ENCODE measurements at places on chromosomes 13 and 19.
A peak's percentile ranks its signal among the peaks of the same experiment; 100 is the strongest.

- no peak for DNase-seq
Observed at GRCh38 chr13:64066711-64067110, 2651.1 kb upstream of the PCDH20 start.

- peak; percentile 82 for DNase-seq
Observed at GRCh38 chr19:56120371-56121179, 520 bp downstream of the ZNF787 start.

DNA sequence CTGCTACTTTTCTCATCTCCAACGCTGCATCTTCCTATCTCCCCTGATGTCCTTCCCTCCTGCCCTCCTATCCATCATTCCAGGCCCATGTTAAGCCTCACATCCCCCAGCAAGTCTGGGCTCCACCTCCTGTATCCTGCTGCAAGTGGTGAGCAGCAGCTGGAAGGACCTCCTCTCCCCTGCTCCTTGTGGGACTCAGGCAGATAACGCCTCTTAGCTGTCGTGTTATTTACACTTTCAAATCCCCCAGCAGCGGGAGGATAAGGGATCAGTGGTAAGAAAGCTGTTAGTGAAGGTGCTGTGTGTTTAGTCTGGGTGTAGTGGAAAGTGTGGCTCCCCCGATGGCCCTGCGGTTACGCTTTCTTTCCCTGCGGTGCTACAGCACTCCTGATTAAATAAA is 211.9 kb downstream of the ZNF536 start:
- DNase-seq: no peak

- DNase-seq: no peak
Observed at GRCh38 chr13:28137596-28137995, 749 bp upstream of the PAN3 start.

DNA sequence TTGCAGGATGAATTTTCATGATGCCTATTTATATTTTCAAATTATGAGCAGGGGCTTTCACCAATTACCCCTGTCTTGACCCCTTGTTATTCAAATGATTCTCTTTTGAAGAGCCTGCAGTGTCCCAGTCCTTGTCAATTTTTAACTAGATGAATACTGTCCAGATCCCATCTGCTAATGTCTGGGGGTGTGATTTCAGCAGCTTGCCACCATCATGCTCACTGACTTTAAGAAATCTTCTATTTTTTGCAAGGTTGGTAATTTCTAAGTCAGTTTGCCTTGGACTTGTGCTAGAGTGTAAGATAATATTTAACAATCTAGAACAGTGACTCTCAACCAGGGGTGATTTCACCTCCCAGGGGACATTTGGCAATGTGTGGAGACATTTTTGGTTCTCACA is 106.0 kb downstream of the CACNA1A start:
- no peak for DNase-seq

DNA sequence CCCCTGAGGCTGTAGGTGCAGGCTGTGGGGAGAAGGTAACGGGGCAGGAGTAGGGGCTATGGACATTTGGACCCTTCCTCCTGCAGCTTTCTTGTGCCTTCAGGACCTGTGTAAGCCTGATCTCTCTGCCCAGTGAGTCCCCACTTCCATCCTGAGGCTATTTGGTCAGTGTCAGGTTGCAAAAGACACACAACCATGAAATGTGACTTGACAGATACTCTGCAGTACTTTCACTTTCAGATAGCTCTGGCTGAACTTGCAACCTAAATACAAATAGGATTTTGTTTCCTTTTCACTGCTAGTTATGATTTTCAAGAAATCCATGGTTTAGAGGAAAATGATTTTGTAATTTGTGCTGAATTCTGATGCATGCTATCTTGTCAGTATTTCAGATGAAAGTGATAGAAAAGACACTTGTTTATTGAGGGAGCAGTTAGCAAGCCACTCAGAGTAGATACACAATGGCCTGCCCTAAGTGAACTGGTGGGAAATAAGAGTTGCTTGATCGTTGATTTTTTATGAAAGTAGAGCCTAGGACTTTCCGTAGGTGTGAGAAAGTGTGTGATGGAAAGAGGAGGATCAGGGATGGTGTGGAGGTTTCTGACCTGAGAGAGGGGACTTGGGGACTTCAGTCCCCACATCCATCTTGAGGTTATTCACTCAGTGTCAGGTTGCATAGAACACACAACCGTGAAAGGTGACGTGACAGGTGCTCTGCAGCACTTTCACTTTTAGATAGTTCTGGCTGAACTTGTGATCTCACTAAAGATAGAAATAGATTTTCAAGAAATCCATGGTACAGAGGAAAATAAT is 18.1 kb upstream of the EID2 start:
- DNase-seq: no peak

GRCh38 chr19:6886277-6886897 is 992 bp upstream of the ADGRE1 start:
- no peak for DNase-seq

DNA sequence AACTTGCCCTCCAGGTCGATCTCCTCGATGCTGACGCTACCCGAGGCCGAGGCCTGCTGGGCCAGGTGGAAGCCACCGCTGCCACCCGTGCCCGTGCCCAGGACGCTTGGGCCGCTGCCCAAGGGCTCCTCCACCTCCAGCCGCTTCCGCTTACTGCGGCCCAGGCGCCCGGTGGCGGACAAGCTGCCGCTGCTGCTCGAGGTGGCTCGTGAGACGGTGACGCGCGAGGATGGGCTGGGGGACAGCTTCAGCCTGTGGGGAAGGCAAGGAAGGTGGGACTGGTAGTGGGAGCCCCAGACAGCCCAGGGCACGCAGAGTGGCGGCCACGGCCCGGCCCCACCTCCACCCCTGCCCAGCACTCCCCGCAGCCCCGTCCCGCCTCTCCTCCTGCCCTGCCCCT is 6.5 kb upstream of the TIMM13 start:
- no peak for DNase-seq

DNA sequence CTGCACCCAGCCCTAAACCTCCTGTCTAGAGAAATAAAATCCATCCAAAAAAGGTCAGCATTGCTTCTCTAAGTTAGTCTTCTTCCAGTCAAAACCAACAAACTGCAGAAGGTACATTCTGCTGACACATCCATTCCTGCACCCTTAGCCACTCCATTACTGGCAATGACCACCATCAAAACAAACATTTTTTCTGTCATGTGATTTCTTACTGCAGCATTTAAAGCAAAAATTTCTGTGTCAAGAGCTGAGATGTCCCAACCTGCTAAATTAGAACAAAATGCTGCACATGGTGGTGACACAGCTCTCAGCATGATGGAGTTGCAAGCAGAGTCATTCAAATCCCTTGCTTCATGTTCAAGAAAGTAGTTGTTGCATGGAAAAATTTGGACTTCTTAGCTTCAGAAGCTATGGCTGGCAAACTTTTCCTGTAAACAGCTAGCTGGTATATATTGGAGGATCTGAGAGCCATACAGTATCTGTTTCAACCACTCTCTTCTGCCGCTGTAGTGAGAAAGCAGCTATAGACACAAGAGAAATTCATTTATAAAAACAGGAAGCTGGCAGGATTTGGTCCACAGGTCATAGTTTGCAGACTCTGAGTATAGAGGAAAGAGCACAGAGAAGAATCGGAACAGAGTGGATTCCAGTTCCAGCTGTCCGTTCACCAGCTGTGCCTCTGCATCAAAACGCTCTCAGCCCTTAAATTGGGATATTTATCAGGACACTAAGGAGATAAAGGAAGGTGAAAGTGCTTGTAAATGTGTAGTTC is 17.4 kb downstream of the RUBCNL start:
- DNase-seq: no peak

DNA sequence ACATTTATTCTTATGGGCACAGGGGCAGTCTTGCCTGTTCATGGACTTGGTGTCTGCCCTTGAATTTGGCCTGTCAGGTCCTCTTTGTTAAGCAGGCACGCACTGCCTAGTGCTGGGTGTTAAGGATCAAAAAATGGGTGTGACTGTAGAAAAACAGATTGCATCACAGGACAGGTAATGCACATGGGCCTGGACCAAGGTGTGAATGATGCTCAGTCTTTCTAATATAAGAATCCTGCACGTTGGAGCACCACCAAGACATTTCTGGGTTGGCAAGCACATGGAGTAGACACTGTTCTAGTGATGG is 33.7 kb downstream of the GATAD2A start:
- no peak for DNase-seq

- no peak for DNase-seq
Observed at GRCh38 chr19:23884363-23884762, 30.3 kb upstream of the ZNF726 start.

- DNase-seq: no peak
Observed at GRCh38 chr19:51164215-51164614, 22.1 kb downstream of the SIGLEC7 start.

DNA sequence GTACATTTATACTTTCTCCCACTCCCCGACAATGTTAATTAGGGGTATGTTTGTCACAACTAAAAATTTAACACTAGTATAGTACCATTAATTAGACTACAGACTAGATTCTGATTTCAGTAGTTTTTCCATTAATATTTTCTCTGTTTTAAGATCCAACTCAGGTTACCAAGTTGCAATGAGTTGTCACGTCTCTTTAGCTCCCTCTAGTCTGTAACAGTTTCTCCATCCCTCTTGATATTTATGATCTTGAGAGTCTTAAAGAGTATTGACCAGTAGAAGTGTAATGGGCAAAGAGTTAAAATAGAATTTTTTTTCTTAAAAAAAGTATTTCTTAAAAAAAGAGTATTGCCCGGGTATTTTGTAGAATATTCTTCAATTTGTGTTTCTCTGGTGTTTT is 598.1 kb downstream of the TBC1D4 start:
- DNase-seq: no peak

GRCh38 chr13:66835040-66835628 is 395.0 kb downstream of the PCDH9 start:
- DNase-seq: no peak

GRCh38 chr19:12984143-12984627 is 11.1 kb upstream of the NFIX start:
- DNase-seq: no peak

GRCh38 chr13:37495046-37495445 is 103.5 kb downstream of the POSTN start:
- no peak for DNase-seq

DNA sequence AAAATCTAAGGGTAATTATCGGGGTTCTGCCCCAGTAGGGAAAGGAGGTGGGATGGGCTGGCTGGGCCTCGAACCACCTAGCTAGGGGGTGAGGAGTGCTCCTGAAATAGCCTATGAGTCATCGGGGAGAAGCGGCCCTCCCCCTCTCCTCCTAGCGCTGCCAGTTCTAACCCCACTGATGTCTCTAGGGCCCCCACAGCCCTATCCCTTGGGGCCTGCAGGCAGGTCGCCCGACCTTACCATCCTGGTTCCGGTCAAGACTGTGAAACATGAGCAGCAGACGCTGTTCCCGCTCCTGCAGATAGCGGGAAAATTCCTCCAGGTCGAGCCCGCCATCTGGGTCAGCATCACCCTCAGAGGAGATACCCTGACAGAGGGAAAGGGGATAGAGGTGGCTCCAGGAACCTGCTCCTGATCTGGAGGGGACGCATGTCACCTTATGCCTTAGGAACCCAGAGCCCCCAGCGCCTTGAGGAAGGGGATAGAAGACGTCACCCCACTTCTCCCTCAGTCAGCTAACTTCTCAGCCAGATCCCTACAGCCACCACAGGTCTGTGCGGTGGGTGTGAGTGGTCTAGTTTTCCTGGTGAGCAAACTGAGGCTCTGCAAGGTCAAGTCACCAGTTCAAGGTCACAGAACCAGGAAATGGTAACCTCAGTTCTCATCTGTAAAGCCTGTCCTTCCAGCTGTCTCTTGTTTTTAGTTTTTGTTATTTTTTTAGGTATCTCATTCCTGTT is 1.5 kb downstream of the SLC25A23 start:
- DNase-seq: no peak

DNA sequence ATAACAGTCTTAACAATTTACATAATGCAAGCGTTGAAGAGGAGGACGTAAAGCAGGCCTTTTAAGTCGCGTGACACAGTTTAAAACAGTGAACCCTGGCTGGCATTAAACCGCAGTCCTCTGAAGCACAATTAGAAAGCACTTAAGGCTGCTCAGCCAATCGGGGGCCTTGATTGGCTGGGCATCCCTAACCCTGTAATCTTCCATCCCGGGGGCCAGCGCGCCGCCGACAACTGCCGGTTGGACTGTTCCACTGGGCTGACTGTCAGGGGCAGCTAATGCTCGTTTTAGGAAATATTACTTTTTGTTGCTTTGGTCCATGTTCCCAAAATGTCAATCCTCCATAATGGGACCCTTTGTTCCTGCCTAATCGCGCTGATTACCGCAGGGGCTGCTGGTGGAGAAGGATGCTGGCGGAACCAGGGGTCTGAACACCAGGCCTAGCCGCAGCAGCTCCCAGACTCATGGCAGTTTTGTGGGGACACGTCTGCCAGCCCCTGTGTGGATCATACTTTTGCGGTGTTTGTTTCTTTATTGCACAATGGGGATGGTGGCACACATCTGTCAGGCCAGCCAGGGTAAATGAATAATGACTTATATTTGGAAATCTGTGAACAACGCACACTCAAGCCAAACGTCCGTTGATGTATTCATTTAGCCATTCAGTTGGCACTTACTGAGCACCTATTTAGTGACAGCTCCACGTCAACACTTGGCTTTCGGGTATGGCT is 127.1 kb upstream of the SPACA7 start:
- no peak for DNase-seq

GRCh38 chr19:35531291-35531690 is 2.0 kb upstream of the GAPDHS start:
- DNase-seq: no peak

- DNase-seq: no peak
Observed at GRCh38 chr13:43915451-43915850, 35.7 kb downstream of the LACC1 start.

- DNase-seq: peak; percentile 86
Observed at GRCh38 chr19:2168619-2169424, 5.1 kb downstream of the DOT1L start.

DNA sequence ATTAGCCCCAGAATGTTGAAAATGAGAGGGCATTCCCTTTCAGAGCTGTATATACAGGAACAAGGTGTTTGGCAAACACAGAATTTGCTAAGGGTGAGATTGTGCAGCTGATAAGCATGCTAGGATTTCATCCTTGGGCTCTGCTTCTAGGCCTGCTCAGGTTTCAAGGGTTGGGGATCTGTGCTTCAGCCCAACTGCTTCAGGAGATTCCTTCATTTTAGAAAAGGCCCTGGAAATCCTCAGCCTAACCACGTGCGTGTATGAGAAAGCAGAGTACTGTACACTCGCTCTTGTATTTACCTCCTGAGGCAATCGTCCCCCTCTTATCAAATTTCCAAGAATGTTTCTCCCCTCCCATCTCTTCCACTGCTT is 291.6 kb upstream of the ARGLU1 start:
- DNase-seq: no peak

DNA sequence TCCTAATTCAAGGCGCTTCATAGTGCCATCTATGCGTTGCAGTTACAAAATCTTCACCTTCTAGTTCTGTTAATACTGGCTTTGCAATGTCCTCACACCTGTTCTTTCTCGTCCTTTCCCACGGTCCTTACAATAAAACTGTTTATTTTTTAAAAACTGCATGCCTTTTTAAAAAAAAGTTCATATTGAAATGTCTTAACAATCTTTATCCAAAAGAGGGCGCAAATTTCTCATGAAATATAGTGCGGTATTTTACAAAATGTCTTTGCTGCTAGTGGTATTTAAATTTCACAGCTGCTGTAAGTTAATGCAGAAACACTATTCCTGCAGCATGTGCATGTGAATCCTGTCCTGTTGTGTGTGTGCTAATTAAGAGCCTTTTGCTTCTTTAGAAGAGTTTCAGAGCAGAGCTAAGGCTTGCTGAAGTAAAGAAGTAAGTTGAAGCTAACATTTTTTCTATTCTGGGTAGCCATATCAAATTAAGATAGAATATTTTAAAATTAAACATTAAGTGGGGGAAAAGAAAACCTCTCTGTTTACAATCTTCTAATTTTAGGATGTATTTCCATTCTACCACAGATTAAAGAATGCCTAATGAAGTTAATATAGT is 15.8 kb upstream of the CLDN10 start:
- DNase-seq: no peak

GRCh38 chr13:38688674-38689073 is 1.8 kb downstream of the FREM2 start:
- no peak for DNase-seq
